ENCODE measurements at places on chromosomes 6 and 20.

- DNase-seq = no peak
Measured at GRCh38 chr6:75579951-75580350, 21.7 kb upstream of the SENP6 start.

GRCh38 chr6:55705451-55706440 lies 126.8 kb upstream of the HMGCLL1 start:
- DNase-seq = no peak

DNA sequence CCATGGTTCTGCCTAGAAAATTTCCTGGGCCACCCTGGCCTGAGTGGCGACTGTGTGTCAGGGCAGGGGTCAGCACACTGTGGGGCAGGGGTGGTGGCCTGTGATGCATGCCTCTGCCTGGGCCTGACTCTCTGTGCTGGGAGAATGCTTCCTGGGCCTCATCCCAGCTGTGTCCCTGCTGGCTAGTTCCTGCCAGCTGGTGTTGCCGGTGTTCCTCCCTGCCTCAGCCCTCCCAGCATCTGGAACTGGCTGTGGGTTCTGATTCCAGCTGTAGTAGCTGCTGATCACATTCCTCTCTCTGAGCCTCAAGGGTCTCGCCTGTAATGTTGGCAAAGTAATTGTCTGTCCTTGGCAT lies 101.5 kb downstream of the SYCP2 start:
- no peak for DNase-seq

DNA sequence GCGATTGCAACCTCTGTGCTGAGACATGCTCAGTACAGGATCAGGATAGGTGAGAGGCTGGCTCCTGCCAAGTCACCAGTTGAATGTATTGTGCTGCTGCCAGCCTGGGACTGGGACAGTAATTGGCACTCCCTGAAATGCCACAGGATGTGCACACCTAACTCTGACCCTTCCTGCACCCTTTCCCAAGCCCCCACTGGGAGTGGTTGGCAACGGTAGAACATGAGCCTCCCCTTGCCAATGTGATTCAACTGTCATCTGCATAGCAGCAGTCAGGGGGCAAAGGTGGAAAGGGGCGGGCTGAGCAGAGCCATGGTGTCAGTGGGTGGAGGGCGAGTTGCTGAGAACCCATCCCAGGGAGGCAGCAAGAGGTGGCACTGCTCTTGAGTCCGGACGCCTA lies 15.4 kb downstream of the SPINT3 start:
- DNase-seq = no peak

- DNase-seq = no peak
Measured at GRCh38 chr6:3882866-3883265, 33.7 kb downstream of the FAM50B start.

DNA sequence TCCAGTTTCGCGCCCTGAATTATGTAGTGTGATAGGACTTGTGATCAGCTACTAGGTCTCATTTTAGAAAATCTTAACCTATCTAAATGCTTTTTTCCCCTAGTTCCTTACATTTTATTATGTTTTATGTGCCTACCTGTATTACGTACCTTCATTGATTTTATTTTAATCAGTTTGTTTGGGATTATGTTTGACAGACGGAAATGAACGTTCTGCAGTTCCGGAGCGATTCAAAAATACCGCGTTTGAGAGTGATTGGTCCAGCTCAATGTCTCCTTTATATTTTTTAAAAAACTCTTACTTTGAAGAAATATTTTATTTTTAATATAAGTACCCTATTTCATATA lies 114.3 kb upstream of the BTN3A2 start:
- DNase-seq = no peak

All from stimulated activated CD8-positive, alpha-beta memory T cell treated with anti-CD3 and anti-CD28 coated beads, Interleukin-15, amount 100 ng/mL, for 48 hours (primary cell).